ENCODE measurements at places on chromosomes 13 and 19.

- DNase-seq, result no peak
Observed at GRCh38 chr19:44548736-44549135, 19.3 kb upstream of the CEACAM20 start.

- no peak for DNase-seq
Observed at GRCh38 chr13:38688674-38689073, 1.8 kb downstream of the FREM2 start.

DNA sequence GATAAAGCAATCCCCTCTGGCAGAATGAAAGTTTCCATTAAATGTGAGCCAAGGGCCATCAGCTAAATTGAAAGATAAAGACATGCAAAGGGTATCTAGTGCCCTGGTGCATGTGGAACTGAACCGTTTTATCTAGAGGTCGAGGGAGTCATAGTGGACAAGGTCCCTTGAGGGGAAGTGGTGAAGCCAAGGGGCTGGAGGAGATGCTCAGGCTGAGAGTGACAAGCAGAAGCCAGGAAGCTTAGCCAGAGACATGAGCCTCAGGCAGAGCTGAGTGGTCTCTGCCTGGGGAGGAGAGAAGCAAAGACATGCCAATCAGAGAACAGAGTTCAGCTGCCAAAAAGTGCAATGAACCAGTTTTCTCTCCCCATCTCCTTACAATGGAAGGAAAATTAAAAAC lies 68.1 kb upstream of the SLC10A2 start:
- no peak for DNase-seq

GRCh38 chr19:51461723-51462161 lies 3.5 kb upstream of the SIGLEC8 start:
- DNase-seq, result no peak

DNA sequence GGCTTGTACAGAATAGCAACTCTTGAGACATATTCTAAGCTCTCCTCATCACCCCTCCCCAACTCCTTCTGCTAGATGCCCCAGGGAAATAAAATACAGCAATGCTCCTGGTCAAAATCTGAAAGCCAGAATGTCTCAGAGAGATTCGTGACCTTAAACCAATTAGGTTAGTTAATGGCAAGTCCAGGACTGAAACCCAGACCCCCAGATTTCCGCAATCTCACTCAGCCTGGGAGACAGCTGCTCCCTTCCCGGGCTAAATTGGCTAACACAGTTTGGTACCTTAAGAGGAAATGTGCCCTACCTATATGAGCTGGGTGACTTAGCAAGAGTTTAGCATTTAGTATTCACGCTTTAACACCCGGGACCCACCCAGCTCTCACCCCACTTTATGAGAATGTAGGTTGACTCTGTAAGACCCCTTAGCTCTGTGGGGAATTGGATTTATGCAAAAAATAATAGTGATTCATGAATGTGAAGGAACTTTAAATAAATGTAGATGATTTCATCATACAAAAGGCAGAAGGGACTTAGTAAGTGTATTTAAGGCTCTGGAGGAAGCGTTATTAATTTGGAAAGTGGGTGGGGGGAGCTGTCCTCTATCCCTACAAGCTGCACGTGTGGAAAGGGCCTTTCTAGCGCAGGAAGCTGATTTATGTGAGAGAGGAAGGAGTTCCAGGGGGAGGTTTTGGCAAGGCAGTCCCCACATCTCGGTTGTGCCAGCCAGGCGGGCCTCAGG lies 1.1 kb downstream of the DLEU7 start:
- DNase-seq, result no peak

GRCh38 chr13:39866722-39867121 lies 211.3 kb downstream of the COG6 start:
- no peak for DNase-seq

DNA sequence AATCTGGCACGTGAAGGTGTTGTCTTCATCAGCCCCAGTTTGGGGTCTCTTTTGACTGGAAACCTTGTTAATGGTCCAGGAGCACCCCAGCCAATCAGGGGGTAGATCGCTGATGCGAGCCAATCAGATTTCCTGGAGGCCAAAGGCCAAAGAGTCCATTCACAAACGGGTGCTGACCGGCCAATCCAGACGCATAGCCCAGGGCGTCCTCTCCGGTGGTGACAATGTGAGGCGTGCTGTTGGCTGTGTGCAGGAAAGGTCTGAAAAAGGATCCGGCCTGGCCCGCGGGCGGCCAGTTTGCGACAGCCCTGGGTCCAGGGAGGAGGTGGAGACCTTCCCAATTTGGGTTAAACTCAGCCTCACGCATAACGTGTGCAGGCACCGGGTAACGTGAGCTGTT lies 3.1 kb downstream of the MAST3 start:
- no peak for DNase-seq

GRCh38 chr19:47603706-47604565 lies 5.0 kb upstream of the BICRA start:
- no peak for DNase-seq

GRCh38 chr13:53014495-53015443 lies 13.8 kb upstream of the OLFM4 start:
- DNase-seq, result no peak

GRCh38 chr19:1862424-1863327 lies 703 bp downstream of the KLF16 start:
- DNase-seq, result no peak

DNA sequence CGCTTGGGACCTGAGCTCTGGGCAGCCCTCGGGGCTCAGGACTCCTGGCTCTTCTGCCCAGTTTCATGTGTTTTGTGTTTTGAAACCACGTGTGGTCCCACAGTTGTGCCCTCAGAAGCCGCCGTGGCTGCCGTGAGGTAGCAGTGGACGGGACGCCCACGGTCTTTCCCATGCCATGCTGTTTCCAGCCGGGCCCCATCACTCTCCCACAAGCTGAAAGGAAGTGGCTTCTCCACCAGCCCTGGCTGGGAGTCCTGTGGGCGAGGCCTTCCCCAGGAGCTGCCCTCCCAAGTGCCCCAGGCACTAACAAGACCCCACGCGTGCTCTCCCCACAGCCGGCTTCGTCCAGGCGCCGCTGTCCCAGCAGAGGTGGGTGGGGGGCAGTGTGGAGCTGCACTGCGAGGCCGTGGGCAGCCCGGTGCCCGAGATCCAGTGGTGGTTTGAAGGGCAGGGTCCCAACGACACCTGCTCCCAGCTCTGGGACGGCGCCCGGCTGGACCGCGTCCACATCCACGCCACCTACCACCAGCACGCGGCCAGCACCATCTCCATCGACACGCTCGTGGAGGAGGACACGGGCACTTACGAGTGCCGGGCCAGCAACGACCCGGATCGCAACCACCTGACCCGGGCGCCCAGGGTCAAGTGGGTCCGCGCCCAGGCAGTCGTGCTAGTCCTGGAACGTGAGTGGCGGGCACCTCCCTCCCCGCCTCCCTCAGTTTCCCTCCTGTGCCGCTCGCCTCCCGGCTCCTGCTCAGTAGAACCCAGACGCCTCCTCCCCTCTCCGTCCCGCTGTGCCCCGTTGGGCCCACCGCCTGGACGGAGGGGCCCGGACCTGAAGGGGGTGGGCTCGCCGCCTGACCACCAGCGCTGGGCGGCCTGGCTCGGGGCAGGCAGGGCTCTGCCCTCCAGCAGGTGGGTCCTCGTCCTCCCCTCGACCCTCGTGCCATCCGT lies 5.3 kb downstream of the BSG start:
- no peak for DNase-seq

GRCh38 chr13:51360489-51360888 lies 21.0 kb downstream of the SERPINE3 start:
- DNase-seq, result no peak

GRCh38 chr13:98436233-98436910 lies 140.5 kb downstream of the STK24 start:
- no peak for DNase-seq

GRCh38 chr13:112062571-112063570 lies 4.1 kb upstream of the SOX1 start:
- no peak for DNase-seq

DNA sequence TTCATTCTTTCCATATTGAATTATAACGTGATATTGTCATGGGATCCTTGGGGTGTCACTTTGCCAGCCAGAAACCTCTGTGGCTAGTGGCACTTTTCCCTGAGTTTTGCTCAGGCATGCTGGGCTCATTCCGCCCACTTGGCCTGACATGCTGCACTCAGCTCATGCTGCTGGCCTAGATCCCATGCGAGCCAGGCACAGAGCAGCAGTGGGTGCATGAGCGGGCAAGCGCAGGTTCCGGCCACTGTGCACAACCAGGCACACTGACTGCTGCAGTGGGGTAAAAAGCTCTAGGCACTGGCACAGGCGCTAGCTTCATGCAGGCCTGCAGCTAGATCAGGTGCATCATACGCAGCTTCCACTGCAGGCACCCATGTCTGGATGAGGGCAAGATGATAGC lies 221.2 kb downstream of the MAB21L1 start:
- DNase-seq, result no peak

- no peak for DNase-seq
Observed at GRCh38 chr13:65336916-65337315, 1893.2 kb downstream of the PCDH9 start.

- no peak for DNase-seq
Observed at GRCh38 chr13:79765331-79765730, 284.4 kb downstream of the NDFIP2 start.
